Fibroblast of skin of scalp (primary cell): ENCODE measurements at places on chromosomes 2 and 18.

- DNase-seq: peak; percentile 56
Measured at GRCh38 chr2:25078170-25079049, 36.5 kb downstream of the EFR3B start.

- no peak for DNase-seq
Measured at GRCh38 chr18:59605633-59606192, 91.5 kb downstream of the CCBE1 start.

GRCh38 chr2:236939721-236940231 lies 145.9 kb upstream of the COPS8 start:
- peak; percentile 67 for DNase-seq

DNA sequence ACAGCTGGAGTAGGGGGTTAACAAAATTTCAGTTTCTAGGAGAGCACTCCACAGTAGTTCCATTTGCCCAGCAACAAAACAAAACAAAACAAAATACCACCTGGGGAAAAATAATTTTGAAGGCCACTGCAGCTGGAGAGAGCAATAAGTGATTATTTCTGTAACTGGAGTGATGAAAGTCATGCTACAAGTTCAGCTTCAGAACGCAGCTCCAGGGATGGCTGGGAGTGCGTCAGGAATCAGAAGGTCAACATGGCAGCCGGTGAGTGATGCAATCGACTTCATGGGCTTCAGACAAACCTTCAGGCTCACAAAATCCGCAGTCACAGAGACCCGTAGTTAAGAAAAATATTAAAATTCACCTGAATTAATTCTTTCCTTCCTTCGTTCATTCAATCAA lies 41.0 kb downstream of the ABHD3 start:
- no peak for DNase-seq

GRCh38 chr2:5693287-5694201 lies 1.4 kb downstream of the SOX11 start:
- DNase-seq: peak; percentile 44

DNA sequence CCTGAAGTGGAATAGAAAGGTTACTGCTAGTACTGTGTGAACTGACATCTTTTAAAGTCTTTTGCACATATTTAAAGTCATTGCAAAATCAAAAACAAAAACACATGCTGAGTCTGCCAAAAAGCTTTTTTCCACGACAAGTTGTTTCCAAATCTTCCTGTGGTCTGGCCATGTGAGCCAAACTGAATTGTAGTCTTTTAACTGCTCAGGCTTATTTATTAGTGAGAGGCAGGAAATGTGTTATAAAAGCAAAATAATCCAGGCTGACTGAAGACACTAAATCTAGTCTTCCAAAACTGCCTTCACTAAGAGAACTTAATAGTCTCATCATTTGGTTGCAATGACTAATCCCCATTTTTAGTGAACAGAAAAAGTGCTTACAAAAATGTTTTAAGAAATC lies 2.3 kb downstream of the KRCC1 start:
- DNase-seq: peak; percentile 14

DNA sequence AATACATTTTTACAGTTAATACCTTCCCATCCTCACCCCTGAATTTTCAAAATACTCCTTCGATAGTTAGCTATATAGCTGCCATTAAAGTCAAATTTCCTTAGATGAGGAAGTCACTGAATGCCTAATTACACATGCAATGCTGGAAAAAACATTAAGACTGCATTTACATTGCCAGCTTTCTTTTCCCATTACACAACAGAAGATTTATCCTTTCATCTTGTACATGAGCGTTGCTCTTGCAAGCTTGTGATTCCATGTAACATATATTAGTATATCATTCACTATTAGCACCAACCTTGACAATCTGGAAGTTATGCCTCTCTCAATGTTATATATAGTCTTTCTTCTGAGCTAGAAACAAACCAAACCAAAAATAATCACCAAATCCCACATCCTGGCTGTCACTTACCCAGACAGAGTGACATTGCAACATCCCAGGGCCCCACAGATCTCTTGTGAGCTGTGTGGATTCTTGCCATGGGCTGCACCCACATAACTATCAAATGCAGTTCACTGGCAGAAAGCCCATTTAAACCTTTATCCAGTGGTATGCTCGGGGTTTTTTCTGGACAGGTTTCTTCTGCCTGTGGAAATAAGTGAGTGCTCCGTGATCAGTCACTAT lies 79.2 kb upstream of the PAPOLG start:
- no peak for DNase-seq

GRCh38 chr2:54360055-54360792 lies 95.9 kb upstream of the SPTBN1 start:
- peak; percentile 65 for DNase-seq

DNA sequence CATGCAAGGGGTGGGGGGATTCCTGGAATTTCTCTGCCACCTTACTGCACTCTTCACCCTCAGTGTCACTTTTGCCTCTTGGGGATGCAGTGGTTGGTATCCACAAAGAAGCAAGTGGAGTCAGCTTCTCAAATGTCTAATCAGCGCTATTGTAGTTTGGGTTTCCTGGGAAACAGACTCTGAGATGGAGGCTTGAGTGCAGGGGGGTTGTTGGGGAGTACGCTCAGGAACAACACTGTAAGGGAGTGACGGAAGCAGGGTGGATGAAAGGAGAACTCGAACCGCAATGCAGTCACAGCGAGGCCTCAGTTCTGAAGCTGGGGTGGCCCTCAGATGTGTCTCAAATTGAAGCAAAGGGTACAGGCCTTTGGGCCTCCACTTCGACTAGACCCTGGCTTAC lies 73.6 kb upstream of the EPC2 start:
- no peak for DNase-seq

GRCh38 chr18:58308463-58308862 lies 264.4 kb downstream of the NEDD4L start:
- no peak for DNase-seq

GRCh38 chr2:187075199-187075635 lies 226.2 kb upstream of the ZSWIM2 start:
- DNase-seq: no peak

- DNase-seq: no peak
Measured at GRCh38 chr2:162732946-162733698, 105.4 kb downstream of the KCNH7 start.

DNA sequence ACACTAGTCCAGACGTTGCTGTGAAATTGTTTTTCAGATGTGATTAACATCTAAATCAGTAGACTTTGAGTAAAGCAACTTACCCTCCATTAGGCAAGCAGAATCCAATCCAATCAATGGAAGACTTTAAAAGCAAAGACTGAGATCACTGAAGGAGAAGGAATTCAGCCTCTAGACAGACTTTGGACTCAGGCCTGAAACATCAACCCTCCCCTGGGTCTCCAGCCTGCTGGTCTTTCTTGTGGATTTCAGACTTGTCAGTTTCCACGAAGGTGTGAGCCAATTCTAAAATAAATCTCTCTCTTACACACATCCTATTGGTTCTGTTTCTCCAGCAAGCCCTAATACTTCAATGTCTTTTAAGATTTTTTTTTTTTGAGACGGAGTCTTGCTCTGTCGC lies 50.0 kb upstream of the EDAR start:
- DNase-seq: no peak

DNA sequence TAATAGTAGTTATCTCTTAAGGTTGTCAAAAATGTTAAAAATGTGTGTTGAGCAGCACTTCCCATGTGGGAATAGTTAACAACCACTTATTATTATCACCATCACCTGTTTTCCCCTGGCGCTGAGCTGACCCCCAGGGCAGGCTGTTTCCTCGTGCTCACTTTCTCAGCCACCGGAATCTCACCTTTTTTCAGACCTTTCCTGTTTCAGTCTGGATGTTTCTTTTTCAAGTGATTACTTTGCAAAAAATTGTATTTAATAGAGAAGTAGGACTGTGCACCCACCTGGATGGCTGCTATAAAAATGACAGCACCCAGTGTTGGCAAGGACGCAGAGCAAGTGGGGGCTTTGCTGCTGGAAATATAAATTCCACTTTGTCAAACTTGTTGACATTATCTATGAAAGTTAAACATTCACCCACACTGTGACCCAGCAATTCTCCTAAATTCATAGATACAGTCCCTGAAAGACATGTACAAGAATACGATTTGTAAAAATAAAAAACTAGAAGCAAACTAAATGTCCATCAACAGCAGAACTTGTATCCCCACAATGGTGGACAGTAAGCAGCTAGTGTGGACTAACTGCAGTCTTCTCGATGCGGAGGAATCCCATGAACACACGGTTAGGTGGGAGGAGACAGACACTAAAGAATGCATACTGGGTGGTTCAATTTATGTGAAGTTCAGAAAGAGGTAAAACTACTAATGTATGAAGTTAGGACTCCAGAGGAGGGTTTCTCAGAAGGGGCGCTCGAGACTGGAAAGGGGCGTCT lies 66.5 kb downstream of the SOWAHC start:
- DNase-seq: no peak

GRCh38 chr2:17590342-17590911 lies 49.9 kb downstream of the VSNL1 start:
- DNase-seq: no peak

GRCh38 chr2:177728920-177729319 lies 336.3 kb downstream of the AGPS start:
- no peak for DNase-seq

GRCh38 chr2:86036669-86037138 lies 69.0 kb downstream of the POLR1A start:
- no peak for DNase-seq

DNA sequence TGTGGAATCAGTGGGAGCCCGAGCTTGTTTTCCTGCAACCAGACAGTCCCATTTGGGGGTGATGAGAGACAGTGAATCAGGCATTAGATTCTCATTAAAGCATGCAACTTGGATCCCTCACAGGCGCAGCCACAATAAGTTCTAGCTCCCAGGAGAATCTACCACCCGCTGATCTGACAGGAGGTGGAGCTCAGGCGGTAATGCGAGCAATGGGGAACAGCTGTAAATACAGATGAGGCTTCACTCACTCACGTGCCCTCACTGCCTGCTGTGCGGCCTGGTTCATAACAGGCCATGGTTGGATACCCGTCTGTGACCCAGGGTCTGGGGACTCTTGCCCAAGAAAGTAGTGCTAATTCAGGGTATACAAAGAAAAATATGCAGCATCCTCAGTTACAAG lies 144.8 kb upstream of the RGPD4 start:
- peak; percentile 92 for DNase-seq

DNA sequence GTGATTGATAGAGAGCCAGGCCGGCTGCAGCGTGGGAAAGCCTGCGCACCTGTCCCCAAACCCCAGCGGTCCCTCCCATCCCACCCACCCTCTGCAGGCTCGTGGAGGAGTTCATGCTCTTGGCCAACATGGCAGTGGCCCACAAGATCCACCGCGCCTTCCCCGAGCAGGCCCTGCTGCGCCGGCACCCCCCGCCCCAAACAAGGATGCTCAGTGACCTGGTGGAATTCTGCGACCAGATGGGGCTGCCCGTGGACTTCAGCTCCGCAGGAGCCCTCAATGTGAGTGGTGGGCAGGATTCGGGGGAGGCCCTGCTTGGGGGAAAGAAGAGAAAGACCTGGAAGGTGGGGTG lies 48.9 kb upstream of the ALPP start:
- no peak for DNase-seq

DNA sequence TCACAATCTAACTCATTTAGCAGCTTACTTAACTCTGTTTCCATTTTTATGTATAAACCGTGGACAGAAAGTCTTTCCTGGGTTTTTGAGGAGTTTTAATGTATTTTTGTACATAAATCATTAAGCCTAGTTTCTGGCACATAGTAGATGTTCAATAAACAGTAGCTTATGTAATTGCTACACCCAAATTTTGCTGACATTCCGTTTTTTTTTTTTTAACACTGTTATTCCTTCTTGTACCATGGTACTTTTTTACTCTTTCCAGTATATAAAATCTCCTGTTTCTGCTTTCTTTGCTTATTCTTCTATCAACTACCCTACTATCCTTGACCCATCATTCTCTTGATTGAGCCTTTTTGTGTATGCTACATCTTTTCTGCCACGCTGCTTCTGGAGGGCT lies 1151.3 kb upstream of the CRIM1 start:
- no peak for DNase-seq

DNA sequence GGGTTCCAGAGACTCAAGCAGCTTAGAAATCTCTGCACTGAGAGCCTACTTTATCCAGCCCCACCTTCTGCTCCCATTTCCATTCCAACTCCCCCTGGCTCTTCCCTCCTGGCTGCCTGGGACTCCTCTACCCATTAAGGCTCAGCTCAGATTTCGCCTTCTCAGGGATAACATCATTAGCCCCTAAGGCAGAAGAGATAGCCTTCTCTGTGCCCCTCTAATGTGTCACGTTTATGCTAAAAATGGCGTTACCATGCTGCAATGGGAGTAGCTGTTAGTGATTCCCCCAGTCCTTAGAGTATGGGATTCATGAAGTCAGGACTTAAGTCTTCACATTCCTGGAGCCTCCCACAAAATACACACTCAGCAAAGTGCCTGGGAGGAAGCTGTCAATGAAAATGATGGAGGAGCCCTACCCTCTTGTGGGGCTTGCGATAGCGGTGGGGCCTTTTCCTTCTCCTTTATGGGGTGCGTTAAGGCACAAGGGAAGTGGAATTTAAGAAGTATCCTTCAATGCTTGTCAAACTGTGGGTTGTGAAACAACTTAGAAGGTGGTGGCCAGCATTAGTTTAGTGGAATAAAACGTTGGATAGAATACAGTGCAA lies 144.7 kb upstream of the COPS8 start:
- no peak for DNase-seq

GRCh38 chr2:190791347-190791975 lies 89.2 kb upstream of the GLS start:
- DNase-seq: peak; percentile 66

DNA sequence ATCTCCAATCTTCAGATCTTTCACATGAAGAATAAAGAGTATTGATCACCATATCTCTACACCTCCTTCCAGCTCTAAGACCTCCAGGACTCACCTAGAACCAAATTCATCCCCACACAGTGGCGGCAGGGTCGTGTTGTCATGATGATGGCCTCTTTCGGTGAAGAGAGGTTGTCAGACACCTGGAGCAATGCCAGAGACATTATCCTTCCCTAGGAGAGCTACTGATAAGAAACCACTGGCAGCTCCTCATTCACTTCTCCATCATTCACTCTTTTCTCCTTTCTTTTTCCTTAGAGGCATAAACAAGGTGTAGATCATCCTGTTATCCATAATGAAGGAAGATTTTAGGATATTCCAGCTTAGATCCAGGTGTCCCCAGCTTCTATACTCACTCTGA lies 197.9 kb upstream of the TNP1 start:
- no peak for DNase-seq

DNA sequence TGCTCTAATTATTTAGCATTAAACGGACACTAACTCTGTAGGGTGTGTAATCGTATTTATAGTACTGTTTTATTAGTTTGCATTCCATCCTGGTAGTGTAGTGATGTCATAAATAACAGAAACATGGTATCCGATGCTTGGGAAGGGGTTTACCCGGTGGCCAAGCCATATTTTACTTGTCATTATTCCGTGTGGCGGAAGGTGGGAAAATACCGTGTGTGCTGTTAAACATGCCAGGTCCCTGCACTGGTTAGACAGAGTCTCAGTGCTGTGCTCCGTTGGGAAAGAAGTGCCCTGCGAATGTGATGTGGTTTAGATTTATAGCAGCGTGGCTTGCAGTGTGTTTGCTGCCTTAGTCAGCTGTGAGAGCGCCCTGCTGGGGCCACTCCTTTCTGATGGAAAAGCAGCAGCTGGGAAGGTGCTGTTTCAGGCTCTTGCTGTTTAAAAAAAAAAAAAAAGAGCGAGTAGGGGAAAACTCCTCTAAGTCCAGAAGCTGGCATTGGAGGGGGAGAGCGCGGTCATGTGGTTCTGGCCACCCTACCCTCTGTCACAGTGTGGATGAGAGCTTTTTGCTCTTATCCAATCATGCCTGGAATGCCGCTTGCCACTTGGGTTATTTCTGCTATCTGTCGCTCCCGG lies 211.0 kb downstream of the NEDD4L start:
- DNase-seq: peak; percentile 59

- no peak for DNase-seq
Measured at GRCh38 chr2:88560619-88561307, 66.5 kb downstream of the EIF2AK3 start.
